Kasumi-1 (cell line): ENCODE measurements at places on chromosomes 6 and 20.

GRCh38 chr6:81758221-81758620, 5.7 kb upstream of the TENT5A start:
- DNase-seq, result no peak

- DNase-seq, result no peak
Measured at GRCh38 chr6:5976811-5977210, 29.9 kb downstream of the NRN1 start.

DNA sequence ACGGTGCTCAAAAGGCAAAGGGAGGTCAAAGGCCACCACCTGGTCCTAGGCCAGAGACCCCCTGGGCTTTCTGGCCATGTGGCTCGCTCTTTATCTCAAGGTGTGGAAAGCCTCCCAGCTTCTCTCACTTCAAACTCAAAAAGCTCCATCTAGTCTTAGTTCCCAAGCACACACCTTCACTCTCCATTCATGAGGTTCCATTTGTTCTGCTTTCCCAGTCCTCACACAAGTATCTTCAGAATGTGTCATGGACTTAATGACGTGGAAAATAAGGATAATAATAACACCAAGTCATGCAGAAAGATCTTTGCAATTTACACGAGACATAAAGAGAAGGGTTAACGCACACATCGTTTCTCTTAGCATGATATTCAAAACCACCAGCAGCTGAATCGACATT, 219.3 kb downstream of the GMDS start:
- DNase-seq, result no peak

- no peak for DNase-seq
Measured at GRCh38 chr6:39044181-39044580, 4.4 kb upstream of the GLP1R start.

GRCh38 chr6:3334555-3334954, 75.8 kb downstream of the PSMG4 start:
- no peak for DNase-seq

DNA sequence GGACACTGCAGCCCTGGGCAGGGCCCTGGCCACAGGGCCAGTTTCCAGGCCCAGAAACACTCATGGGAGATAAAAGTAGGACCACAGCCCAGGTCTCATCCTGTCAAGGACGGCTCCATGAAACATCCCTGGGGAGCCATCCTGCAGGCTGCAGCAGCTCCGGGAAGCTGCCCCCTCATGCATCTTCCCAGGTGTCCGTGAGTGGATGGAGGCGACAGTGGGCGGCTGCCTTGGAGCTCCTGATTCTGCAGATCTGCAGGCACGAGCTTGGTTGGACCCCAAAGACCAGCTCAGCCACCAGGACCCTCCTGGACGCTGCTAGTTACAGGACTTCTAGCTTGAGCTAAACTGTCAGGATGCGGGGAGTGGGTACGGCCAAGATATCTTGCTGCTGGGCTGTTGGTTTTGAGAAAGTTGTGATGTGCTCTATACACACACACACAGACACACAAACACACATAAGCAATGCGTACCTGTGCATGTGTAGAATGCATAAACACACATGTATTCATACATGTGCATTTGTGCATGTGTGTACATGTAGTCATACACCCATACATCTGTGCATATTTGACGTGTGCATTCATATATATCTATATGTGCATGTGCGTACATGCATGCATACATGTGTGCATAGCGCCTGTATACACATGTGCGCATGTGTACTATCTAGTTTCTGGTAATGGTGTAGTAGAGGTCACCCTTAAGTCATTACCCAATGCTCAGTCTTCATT, 297.8 kb downstream of the TAF4 start:
- no peak for DNase-seq

- no peak for DNase-seq
Measured at GRCh38 chr20:11234181-11234580, 560.4 kb upstream of the JAG1 start.

DNA sequence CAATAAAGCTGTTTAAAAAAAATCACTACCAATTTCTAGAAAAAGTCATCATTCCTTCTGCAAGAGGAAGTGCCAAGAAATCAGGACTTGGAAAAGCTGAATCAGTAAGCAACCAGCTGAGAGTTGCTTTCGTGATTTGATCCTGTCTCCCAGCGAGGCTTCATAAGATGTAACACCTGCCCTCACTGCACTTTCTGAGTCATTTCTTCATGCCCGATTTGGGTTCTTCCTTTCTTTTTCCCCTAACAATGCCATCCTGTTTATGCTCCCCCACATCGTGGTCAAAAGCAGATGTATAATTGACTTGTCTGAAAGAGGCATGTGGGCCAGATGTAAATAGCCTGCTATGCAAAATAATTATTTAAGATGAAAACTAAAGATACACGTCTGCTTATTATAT, 52.1 kb downstream of the RIPOR2 start:
- DNase-seq, result no peak

GRCh38 chr6:109397020-109397419, 14.8 kb upstream of the CD164 start:
- peak; percentile 76 for DNase-seq

GRCh38 chr6:110037726-110038295, 59.7 kb downstream of the GPR6 start:
- no peak for DNase-seq

DNA sequence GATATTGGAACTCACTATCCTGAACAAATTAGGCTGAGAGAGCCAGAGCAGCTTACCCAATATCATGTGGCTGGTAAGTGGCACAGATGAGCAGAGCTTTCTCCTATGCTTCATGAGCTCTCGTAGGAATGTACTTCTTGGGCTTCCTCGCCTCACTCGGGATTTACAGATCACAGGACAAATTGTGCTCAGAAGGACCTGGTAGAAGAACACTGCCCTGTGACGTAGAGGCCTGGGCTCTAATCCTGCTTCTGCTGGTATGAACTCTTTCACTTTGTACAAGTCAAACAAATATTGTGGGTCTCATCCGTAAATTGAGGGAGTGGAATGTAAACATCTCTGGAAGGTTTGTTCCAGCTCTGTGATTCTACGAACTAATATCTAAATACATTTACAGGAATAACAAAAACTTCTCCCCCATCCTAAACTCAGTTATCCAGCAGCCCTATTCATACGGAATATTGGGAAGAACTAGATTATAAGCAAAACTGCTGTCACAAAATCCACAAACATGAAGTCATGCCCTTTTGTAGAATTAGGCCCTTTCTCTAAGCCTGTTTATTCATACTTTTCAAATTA, 187.6 kb downstream of the CLIC5 start:
- DNase-seq, result no peak

- no peak for DNase-seq
Measured at GRCh38 chr20:1297486-1297885, 31.4 kb downstream of the SNPH start.

DNA sequence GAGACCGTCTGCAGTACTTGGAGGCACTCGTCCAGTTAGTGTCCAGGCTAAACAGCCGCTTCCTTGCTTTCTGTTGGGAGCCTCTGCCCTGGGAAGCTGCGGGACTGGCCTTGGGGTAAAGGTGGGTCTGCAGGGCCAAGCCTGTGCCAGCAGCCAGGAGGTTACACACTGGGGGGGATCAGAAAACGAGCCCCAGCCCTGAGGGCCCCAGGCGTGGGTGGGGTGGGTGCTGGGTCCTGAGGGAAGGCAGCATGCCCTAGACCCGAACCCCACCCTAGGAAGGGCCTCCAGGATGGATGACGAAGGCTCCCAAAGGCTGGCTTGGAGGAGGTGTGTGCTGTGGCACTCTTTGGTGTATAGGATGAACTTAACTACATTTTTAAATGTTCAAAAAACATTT, 335.2 kb downstream of the ZFAND3 start:
- DNase-seq, result no peak

DNA sequence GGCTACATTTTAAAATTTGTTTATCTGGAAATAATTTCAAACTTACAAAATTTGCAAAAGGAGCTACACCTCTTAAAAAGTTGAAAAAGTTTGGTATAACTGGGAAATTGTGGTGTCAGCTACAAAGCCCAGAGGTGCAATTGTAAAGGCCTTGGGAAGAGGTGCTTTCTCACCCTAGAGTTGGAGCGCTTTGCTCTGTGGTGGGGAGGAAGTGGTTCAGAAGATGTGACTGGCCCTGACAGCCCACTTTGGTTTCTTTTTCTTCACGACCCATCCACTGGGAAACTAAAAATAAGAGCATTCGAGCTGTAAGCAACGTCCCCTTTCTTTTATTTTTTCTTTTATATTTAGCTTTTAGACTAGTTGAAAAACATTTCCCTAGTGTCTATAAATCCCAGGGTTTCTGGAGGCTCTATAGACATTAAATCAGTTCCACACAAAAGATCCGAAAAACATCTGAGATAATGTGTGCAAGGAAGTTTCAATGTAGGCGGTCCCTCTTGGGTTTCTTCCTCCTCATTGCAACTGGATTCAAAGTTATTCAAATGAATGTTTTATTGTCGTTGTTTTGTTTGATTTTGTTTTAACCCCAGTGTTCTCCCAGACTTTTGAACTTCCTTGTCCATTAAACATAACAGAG, 397.8 kb downstream of the KIF16B start:
- DNase-seq, result peak; percentile 43

GRCh38 chr20:53413186-53413631, 180.4 kb downstream of the ZNF217 start:
- DNase-seq, result no peak

- no peak for DNase-seq
Measured at GRCh38 chr6:165040440-165040839, 269.0 kb downstream of the C6orf118 start.

GRCh38 chr6:170274713-170275560, 15.9 kb downstream of the DLL1 start:
- DNase-seq, result no peak

- no peak for DNase-seq
Measured at GRCh38 chr6:133359256-133359655, 118.1 kb downstream of the EYA4 start.
